Stimulated activated CD8-positive, alpha-beta memory T cell treated with anti-CD3 and anti-CD28 coated beads, Interleukin-15, amount 100 ng/mL, for 4 hours (primary cell): ENCODE measurements at places on chromosomes 4 and X.

DNA sequence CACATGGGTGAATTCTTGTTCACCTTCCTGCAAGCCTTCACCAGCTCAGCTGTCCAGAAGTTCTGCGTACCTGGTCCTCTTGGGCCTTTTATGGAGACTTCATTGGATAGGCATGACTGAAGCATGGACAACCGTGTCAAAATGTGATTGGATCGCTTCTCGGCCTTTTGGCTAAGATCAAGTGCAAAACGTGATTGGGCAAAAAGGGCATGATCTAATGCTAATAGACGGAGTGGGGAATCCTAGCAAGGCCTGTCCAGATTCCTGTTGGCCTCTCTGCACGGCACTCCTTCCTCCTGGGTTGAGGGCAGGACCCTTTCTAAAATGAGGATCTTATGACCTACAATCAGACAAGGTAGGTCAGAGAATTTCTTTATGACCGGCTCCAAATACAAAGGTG, 24.9 kb downstream of the PRDX4 start:
- no peak for DNase-seq

DNA sequence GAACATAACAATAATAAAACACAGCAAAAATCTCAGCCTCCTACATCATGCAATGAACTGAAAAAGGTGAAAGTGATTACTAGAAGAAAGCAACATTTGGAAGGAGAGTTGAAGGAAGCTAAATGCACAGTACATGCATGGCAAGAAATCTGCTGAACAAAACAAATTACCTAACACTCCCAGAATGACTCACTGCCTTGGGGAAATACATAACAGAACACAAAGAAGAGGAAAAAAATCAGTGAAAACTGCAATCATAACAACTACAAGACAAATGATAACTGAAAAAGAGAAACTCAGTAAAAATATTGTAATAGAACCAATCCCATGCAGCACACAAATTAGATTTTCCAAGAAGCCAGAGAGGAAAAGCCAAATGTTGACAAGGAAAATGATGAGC, 1513.2 kb downstream of the ARAP2 start:
- no peak for DNase-seq

- DNase-seq, result no peak
Measured at GRCh38 chrX:112866175-112866574, 25.5 kb upstream of the AMOT start.

DNA sequence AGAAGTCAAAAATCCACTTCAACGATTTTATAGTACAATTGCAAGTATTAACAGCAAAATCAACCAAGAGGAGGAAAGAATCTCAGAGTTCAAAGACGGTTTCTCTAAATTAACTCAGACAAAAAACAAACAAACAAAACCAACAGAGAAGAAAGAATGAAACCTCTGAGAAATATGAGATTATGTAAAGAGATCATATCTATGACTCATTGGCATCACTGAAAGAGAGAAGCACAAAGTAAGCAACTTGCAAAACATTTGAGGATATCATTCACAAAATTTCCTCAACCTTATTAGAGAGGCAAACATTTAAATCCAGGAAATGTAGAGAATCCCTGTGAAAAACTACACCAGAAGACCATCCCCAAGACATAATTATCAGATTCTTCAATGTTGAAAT, 370.4 kb downstream of the INPP4B start:
- no peak for DNase-seq
